ENCODE measurements at places on chromosomes 12 and 14.

GRCh38 chr14:29352706-29353080, 575.0 kb downstream of the PRKD1 start:
- DNase-seq, result no peak

GRCh38 chr12:47707355-47707754, 1.5 kb upstream of the RPAP3 start:
- no peak for DNase-seq

DNA sequence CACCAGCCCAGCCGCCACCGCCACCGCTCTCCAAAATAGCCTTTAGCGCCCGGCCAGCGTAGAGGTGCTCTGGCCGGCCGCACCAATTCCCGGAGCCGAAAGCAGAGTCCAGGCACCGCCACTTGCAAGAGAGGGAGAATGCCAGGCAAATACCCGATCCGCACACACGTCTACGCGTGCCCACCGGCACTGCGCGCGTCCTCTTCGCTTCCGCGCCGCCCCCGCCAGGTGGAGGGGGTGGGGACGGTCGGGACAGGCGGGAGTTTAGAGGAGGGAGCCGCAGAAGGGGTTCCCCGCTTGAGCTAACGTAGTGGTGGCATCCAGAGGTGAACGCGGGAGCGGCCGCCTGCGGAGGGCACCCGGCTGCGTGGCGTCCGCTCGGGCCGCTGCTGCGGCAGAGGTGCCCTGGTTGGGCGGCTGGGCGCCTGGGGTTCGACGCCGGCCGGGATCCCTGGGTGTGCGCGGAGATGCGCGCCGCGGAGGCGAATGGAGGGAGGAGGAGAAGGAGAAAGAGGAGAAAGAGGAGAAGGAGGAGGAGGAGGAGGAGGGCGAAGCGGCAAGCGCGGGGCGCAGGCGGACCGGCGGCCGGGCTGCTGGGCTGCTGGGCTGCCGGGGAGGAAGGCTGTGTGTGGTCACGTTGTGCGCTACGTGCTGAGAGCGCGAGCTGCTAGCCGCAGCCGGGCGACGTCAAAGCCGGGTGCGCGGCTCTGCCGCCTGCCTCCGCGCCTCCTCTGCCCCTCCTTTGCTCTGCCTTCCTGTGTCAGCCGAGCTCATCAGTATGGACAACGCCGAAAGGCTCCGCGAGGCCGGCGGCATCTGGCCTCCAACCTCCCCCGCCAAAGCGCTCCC, at the start of gene MDGA2:
MDGA2 (minus strand) TSS at position 140 of the 849 bp plus-strand sequence.
- no peak for DNase-seq

DNA sequence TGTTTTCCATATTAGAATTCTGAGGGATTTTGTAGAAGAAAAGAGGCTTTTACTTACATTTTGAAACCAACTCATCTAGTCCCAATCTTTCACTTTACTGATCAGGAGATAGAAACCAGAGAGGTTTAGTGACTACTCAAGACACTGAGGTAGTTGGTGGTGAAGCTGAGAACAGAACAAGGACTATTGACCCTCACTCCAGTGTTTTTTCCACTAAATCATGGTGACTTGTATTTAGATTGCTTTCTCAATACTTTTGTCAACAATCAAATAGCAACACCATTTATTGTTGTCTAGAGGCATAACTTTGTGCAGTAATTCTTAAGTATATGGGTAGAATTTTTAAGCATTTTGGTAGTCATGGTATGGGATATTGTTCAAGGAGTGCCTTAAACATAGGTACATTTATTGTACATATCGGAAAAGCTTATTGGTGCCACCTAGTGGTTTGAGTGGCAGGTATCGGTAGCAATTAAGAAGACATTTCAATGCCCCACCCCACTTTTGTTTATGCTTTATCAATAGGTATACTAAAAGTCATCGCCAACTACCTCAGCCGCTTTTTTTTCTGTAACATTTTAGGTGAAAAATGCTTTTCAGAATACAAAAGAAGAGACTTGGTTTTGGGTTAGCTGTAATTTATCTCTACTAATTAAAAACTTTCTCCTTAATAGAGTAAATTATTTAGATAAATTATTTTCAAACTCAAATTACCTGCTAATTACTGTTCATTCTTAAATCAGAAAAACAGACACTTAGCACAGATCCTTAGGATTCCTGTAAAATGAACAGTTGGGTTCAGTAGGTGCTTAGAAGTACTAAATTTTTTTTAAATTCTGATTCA, 47.3 kb upstream of the PAWR start:
- DNase-seq, result no peak

DNA sequence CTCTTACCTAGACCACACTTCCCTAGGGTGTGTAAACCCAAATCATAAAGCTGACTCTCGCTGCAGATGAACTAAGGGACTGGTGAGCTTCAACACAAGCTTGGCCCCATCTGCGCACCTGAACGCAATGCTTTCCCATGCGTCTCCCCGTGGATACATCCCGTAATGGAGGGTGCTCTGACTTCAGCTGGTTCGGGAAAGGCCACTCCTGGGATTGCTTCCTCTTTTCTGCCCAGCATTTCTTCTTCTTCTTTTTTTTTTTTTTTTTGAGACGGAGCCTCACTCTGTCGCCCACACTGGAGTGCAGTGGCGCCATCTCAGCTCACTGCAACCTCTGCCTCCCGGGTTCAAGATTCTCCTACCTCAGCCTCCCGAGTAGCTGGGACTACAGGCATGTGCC, 27.7 kb upstream of the ETFBKMT start:
- DNase-seq, result no peak

GRCh38 chr14:67965696-67966095, 146.1 kb downstream of the RAD51B start:
- no peak for DNase-seq

DNA sequence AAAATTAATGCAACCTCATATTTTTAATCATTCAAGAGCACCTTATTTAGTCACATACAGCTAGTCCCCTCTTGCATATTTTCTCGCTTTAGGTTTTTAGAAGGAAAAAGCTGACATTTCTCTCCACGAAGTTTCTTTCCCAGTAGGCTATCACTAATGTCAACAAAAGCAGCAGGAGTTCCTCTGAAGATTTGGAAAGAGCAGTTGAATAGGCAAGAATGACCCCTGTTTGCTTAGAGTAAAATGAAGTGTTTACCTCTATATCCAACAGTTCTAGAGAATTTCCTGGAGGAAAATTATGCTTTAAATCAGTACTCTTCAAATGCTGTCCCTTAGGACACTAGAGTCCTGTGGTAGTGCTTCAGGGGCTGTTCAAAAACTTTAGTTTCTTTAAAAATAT, 188.1 kb upstream of the PRKD1 start:
- DNase-seq, result no peak

DNA sequence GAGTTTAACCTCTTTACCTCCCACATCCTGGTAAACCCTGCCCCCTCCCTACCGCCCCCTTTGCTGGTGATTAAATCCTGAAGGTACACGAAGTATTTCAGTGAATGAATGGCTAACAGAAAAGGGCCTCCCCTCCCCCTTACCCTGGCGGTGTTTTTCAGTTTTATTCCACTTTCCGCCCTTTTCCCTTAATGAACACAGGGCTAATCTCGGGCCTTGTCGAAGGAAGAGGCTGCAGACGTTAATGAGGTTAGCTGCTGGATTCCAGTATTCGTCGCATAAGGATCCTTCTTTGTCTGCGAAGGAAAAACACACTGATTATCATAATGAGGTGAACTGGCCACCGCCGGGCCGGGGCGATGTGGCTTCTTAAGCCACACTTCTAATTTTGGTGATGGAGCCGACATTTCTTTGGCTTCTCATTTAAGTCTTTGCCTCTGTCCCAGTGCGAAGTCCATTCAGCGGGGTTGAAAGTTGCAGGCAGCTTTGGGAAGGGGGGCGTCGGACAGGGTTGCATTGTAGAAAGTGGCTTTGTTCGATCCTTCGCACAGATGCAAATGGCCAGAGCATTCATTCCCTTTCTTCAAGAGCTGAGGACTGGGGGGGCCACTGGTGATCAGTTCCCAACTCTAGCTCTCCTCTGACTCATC, 6.5 kb downstream of the MEG3 start:
- no peak for DNase-seq

DNA sequence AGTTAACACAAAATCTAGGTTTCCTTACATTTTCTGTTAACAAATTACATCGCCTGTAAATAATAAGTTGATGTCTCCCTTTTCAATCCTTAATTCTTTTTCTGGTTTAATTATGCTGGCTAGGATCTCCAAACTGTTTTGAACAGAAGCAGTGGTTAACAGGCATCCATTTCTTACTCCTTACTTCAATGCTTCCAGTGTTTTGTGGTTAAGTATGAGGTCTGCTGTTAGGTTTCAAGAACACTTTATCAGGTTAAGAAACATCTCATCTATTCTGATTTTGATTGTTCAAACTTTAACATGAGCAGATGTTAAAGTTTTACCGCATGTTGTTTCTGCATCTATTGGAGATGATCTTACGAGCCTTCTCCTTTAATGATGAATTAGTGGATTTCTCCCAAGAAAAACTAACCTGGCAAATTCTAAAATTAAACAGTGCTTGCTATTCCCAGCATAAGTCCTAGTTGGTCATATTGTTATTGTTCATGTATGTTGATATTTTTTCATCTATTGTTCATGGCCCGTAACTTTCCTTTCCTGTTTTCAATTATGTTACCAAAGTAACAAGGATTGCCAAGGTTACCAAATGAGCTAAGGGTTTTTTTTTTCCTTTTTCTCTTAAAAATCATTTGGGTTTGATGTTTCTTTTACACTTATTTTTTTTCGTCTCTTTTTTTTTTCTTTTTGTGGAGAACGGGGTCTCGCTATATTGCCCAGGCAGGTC, 33.4 kb downstream of the POLE start:
- DNase-seq, result no peak

- DNase-seq, result peak; percentile 20
Measured at GRCh38 chr12:47636908-47637780, 68.7 kb downstream of the RPAP3 start.

- DNase-seq, result no peak
Measured at GRCh38 chr12:56040963-56041551, 661 bp upstream of the RPS26 start.

- no peak for DNase-seq
Measured at GRCh38 chr12:91163116-91163515, 19.5 kb downstream of the DCN start.

DNA sequence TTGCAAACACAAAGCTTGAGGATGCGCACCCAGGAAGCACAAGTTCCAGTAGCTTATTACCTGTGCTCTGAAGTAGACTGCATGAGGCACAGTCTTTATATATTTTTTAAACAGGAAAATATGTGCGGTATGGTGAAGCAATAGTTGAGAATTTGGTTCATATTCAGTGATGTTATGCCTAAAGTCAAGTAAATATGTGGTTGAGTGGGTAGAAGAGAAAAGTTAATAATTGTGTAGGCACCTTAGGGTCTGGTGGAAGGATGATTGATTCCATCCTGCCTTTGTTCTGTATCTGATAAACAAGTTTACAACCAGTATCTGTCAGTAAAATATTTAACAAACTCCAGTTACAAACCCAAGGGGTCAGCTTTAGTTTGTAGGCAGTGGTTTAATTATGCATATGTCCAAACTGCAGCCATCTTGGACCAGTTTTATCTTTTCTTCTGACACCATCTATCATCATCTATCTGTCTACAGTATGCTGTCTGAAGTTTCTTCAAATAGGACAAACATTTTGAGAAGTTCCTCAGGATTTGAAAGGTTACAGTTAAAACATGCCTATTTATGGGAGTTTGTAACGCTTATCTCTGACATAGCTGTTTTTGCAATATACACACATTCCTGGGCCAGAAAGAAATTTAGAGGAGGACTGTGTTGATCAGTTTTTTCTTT, 10.8 kb downstream of the SINHCAF start:
- no peak for DNase-seq

DNA sequence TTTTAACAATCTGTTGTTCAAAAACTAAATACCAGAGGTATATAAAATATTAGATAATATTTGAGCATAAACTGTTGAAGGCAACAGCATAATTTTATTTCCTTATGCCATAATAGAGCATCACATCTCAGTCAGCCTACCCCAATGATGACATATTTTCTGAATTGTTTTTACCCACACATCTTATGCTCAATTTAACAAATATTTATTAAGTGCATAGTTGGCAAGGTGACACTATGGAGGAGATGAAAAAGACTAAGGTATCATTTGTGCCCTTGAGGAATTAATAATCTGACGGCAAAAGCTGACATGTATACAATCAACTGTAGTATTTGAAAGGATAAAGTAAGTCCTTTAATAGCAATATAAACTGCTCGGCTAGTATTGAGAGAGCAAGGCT, 102.4 kb downstream of the SYT1 start:
- no peak for DNase-seq

DNA sequence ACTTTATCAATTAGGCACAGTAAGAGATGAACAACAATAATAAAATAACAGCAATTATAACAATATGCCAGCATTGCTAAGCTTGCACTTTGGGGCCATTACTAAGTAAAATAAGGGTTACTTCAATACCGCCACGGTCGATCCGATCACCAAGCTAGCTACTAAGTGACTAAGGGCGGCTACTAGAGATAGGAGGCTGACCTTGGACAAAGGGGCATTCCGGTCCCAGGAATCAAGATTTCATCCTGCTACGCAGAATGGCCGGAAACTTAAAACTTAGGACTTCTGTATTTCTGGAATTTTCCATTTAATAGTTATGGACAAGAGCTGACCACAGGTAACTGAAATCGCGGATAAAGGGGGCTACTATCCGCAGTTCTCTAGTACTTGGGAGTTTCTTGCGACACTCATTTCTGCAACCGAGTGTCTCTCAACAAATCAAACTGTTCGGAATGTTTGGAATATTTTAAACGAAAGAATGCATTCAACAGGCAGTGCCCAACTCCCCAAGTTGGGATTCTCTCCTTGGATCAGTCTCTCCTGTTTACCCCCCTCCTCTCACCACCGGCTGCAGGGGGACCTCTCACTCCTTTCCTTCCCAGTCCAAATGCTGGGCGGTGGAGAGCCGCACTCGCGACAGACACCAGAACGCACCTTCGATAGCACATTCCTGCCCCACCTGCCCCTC, 650 bp downstream of the HEBP1 start:
- no peak for DNase-seq

GRCh38 chr14:91406982-91407381, 10.6 kb downstream of the CCDC88C start:
- DNase-seq, result no peak

GRCh38 chr12:29167988-29168387, 18.9 kb downstream of the FAR2 start:
- no peak for DNase-seq

DNA sequence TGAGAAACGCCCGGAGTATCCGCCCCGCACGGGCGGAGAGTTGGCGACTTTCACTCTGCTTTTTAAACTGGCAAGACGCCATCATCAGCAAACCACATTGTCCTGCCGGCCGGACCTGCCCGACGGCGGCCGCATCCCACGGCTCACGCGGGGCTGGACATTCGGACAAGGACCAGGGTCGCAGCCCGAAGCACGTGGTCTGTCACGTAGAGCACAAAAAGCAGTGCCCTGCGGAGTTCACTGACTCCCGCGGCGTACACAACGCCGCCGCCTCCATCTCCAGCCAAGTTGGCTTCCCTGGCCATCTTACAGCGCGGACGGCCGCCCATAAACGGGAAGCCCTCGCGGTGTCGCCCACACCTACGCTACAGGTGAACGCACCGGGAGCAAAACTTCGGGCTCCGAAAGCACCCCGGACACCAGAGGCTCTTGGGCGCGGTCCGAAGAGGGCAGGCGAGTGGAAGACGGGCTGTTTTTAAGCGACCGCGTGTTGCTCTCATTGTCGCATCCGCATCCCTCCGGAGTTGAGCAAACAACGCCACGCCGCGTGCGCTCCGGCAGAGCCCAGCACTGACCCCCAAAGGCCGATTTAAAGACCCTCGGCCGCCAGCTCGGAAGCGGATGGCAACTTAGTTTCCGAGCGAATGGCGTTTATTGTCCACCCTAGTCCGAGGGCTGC, 966 bp downstream of the SINHCAF start:
- peak; percentile 4 for DNase-seq

GRCh38 chr14:55626131-55626530, 46.1 kb downstream of the KTN1 start:
- no peak for DNase-seq

All from stimulated activated CD8-positive, alpha-beta memory T cell treated with anti-CD3 and anti-CD28 coated beads, Interleukin-15, amount 100 ng/mL, for 48 hours (primary cell).